ENCODE measurements at places on chromosomes 5 and 9.
A peak's percentile ranks its signal among the peaks of the same experiment; 100 is the strongest.

DNA sequence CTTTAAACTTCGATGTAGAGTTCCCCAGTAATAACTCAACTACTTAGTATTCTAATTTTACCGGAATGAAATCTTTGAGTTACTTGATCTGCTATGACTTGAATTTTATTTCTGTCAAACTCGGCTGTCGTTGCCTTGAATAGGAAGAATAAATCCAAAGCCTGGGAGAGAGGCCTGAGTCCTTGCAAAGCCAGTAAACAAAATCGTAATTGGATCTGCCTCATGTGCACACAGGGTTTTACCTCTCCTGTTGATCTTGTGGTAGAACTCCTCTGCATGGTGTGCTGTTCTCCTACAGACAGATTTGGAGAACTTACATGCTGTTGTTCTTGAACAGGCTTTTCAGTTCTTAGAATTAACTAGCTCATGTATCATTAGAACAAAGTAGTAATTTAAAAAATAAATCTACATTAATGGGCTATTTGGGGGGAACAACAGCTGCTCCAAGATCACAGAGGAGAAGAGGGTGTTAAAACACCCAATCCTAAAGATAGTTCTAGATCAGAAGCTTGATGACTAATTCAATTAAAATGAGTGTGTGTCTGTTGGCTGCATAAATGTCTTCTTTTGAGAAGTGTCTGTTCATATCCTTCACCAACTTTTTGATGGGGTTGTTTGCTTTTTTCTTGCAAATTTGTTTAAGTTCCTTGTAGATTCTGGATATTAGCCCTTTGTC is 28.9 kb downstream of the HSPB3 start:
- DNase-seq, result no peak

DNA sequence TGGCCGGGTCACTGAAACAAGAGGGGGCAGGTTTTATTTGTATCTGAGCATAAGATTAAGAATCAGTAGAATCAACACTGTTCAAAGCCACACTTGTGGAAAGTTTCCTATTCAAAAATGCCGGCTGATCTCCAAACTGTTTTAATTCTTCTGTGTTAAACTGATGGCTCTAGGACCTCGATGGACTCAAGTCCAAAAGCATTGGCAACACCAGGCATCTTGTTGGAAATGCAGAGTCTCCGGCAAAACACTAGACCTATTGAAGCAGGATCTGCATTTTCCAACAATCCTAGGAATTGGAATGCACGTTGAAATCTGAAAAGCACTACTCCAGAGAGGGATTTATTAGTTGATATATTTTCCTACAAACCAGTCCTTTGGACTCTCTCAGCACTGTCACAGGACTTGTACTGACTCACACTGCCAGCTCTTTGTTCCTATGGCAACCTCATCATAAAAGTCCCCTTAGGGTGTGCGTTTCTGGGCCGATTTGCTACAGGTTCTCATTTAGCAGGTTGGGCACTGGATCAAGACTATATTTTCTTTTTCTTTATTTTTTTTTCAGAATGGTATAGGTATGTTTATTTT is 48.1 kb upstream of the PCA3 start:
- peak; percentile 27 for DNase-seq

GRCh38 chr9:129232839-129233591 is 55.0 kb upstream of the IER5L start:
- DNase-seq, result peak; percentile 35

DNA sequence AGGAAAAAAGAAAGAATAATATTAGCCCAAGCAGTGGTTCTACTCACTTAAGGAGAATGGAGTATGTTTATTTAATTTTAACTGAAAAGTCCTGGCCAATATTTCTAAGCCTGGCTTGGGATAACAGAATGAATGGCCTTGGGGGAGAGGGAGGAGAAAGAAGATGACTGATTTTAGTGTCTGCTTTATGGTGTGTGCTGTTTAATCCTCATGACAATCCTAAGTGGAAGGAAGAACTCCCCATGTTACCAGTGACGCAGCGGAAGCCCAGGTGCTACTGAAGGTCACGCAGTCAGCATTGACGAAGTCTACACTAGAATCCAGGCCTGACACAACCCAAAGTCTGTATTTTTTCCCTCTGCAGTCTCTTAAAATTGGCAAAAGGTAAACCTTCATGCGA is 50.5 kb downstream of the PALM2AKAP2 start:
- no peak for DNase-seq

DNA sequence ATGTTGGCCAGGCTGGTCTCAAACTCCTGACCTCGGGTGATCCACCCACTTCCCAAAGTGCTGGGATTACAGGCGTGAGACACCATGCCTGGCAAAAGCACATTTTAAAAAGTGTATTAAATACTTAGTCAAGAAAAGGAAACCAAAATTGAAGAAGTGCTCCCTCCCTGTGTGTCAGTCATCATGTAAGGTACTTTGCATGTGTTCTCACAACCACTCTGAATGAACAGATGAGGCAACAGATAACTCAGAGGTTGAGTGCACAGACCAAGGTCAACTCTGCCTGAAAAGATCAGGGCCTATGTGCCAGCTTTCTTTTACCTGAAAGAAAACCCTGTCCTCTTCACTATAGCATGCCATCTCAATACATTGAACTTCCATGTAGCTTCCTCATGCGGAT is 289.7 kb downstream of the MRPS30 start:
- DNase-seq, result no peak

GRCh38 chr9:132031467-132032237 is 48.0 kb downstream of the MED27 start:
- DNase-seq, result no peak

DNA sequence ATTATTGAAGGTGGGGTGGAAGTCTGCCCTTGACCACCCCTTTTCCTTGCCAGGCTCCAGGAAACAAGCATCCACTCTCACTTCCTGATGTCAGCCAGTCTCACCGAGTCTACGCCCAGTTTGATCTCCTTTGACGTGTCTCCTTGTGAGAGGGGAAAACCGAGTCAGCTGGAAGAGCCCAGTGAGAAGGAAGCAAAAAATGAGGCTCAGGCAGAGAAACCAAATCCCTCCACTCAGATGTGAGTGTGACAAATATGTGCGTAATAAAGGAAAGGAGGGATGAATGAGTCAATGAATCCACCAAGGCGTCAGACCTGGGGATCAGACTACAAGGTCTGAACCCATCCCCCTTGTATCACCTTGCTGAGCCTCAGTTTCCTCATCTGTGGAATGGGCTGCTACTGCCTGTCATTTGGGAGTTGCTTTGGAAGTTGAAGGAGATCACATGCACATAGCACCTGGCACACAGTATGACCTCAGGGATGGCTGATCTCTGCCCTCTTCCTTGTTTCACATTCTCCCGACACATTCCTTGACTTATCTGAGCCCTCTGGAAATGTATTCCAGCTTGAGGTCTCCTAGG is 61.3 kb upstream of the XPA start:
- peak; percentile 85 for DNase-seq

- no peak for DNase-seq
These were observed 10.9 kb downstream of the C5orf52 start for GRCh38 chr5:157682257-157682656.

GRCh38 chr5:57435701-57436134 is 46.9 kb downstream of the ACTBL2 start:
- no peak for DNase-seq

- DNase-seq, result no peak
These were observed 153.6 kb downstream of the SNX18 start for GRCh38 chr5:54671111-54671531.

DNA sequence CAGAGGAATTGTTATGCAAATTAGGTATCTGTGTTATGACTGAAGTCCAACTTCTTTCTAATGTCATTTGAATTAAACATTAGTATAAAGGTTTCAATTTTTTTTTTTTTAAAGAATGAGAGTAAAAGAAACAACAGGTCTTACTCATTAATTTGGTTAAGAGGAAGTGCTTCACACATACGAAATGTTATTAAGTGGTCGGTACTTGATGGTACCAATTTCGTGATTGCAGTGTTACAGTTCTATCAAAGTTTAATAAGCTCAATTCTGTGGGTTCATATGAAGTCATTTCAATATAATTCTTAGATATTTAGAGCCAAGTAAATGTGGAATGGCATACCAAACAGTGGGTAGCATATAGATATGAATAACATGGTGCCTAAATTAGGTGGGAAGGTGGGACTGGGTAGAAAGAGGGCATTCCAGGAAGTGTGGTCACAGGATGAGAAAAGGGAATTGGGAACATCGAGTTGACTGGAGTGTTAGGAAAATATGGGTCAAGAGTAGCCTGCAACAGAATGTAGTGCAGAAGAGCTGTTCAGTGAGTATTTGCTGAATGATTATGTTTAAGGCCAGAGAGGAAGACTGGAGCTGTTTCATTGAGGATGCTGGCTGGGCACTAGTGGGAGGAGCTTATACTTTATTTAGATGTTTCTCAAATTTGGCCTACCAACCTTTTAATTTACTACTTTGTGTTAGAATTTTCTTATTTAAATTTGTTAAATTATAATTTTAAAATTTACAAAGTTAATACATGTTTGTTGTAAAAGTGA is 34.1 kb upstream of the DHFR start:
- DNase-seq, result no peak

GRCh38 chr9:12271421-12271891 is 421.7 kb upstream of the TYRP1 start:
- DNase-seq, result no peak
